Stimulated activated naive CD4-positive, alpha-beta T cell treated with Interleukin-2 at 50 U/mL for 16 hours (primary cell): ENCODE measurements at places on chromosomes 5 and 9.

DNA sequence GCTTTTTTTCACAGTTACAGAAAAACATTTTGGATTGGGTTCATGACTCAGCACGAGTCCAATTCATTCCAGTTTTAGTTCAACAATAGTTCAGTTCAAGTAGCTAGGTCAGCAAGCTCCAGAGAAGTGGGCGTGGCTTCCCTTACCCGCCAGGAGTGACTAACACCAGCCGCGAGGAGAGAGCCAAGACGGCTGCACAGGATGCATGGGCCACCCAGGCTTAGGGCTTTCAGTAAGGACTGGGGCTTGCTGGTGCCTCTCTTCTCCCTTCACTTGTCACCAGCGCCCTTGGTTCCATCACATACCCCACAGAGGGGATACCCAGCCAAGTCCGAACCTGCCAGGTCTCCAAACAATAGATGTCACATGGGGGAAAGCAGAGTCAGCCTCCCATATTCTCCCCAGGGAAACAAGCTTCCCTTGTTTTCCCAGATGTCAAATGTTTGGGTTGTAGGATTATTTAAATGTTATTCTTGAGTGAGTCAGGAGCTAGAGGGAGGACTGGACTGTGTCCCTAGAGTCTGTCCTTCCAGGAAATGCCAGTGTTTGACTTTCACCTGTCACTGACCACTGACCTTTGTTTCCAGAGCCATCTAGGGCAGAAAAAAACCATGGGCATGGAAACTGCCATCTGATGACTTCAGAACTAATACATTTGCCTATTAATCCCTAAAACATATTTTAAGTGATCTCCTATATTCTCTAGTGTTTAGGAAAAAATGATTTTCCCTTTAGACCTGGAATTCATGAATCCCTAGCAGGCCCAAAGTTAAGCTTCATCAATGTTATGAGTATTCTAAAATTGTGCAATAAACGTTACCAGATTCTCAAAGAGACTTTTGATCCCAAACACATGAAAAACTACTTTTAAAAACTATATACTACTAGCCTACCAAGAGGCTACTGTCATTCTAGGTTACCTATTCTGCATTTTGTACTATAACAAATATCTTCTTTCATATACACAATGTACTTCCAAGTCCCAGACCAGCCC lies 51.9 kb downstream of the NIPAL4 start:
- DNase-seq: peak; percentile 57

DNA sequence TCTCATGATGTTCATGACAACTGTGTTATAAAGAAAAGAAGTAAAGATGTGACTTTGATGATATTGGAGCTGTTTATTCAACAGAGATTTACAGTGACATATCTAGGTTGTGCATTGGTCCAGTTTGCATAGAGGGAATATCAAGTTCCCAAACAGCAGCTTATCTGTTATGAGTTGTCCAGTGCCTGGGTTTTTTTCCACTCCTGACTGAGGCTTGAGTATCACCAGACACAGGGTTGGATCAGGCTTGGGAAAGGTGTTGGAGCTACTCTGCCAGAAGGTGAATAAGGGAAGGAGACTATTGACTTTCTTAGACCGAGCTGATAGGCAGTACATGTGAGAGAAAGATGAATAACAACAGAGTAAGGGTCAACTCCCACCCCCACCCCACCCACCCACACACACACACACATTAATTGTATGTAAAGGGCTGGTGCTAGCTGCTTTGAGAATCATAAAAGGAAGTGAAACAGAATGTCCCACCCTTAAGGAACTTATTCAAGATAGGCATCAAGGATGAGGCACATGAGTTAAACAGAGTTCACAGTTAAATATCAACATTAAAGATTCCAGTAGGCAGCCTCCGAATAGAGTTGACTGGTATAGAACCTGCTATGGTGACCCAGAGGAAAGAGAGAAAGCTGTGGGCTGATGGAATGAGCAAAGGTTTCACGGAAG lies 33.0 kb upstream of the RASGRF2 start:
- DNase-seq: no peak

- DNase-seq: no peak
Measured at GRCh38 chr5:168131519-168131918, 159.9 kb upstream of the WWC1 start.

- DNase-seq: no peak
Measured at GRCh38 chr5:155678371-155678770, 648.6 kb upstream of the SGCD start.

DNA sequence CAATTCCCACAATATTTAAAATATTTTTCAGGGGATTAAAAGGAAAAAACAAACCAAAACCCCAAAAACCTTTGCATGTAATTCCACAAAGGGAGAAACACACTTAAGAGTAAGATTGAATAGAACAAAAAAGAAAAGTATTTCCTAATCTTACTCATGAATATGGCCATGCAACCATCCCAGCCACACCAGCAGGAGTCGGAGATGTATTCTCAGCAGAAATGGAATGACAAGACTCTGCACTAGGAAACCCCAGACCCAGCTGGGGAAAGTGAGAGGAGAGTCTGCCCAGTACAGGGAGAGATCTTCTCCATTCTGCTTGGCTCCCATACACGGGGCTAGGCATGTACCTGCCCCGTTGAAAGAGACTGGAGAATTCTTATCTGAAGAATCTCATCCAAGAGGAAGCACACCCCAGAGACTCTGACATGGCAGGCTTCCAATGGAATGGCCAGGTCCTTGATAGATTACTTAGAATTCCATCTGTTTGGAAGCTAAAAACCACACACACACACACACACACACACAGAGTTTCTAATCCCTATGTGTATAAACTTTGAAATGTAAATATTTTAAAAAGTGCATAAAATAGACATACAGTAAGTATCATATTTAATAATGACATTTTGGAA lies 118.8 kb downstream of the GADD45G start:
- DNase-seq: no peak

DNA sequence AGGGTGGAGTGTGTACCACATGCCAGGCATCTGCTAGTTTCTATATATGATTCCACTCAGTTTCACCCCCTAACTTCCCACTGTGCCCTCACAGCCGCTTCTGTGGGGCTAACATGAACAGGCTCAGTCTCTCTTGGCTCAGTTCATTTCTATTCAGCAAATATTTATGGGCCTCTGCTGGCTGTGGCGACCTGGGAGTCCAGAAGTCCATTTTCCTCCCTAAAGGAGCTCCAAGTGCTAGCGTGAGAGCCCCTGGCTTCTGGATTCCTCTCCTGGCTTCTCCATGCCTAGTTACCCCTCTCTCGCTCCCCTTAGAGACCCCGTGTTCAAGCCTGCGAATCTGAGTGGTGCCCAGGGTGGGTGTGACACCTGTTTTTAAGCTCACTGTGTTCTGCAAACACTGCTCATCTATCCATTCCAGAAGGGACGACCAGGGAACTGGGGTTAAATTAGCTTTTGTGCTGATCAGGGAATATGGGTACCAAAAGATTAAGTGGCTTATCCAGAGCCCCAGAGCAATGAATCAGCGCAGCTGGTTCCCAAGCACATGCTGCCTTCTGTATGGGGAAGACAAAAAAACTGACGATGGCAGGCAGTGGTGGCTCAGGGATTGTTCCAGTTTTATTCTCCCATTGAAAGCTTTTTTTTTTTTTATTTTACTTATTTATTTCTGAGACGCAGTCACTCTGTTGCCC lies 57.6 kb downstream of the HMCN2 start:
- DNase-seq: no peak

- DNase-seq: no peak
Measured at GRCh38 chr5:115542086-115542485, 2.5 kb downstream of the FEM1C start.

DNA sequence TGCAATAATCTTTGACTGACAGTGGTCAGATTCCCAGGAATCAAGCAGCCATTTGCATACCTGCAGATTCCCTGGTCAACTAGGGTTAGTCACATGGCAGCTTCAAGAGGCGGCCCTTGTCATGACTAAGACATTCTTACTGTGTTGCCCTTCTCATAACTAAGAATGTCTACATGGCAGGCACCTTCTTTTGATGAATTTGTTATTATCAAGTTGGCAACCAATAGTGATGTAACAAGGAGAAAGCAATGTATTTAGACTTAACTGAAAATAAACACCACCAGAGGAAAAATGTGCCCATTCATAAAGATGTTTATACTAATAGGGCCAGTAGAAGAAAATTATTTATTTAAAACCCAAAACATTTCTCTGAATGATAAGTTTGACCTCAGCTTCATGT lies 215.6 kb downstream of the TLE1 start:
- no peak for DNase-seq

DNA sequence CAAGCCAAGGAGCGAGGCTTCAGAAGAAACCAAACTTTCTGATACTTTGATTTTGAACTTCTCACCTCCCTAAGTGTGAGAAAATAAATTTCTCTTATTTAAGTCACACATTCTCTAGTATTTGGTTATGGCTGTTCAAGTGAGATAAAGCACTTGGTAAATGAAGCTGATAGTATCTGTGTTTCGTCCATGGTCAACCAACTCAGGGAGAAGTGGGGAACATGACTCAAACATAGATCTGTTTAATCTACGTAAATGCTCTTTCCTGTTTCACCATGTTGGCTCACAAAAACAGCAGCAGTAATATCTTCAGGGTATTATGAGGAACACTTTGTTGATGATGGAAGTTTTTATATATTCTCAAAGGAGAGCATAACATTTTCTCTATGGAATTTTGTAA lies 2167.2 kb upstream of the C9orf72 start:
- DNase-seq: no peak

GRCh38 chr5:1973391-1974013 lies 90.8 kb upstream of the IRX4 start:
- no peak for DNase-seq

DNA sequence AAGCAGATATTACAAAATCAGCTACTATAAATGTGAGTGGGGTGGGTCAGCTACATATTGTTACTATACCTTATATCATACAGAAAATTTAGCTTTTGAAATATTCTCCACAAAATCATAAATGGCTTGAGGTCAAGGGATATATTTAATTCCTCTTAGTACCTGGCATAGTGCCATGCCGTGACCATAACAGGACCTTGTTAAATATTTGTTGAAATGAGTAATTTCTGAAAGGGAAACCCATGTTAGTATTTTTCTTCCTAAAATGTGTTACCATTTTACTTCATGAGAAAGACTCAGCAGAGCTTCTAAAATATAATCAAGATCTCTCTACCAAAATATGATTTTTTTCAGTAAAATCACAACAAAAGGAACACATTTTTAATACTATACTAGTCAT lies 14.8 kb downstream of the ATP10B start:
- DNase-seq: no peak

DNA sequence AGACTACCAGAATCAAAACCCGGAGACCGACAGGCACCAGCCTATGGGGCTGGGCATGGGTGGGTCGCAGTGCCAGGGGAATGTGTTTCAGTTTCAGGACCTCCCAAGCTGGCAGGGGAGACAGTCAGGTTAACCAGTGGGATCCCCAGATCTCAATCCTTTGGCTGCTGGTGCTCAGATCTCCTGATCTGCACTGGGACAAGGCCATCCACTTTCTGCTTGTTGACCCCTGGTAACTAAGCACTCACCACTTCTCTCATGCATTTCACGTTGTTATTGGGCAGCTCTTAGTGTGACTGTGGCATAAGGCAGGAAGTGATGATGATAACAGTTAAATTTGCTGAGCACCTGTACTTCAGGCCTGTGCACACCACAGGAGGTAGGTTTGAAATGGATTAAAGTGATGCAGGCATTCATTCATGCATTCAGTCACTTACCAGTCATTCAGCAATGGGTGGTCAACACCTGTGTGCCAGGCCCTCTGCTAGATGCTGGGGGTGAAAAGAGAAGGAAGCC lies 42.1 kb upstream of the STXBP1 start:
- DNase-seq: no peak

- peak; percentile 84 for DNase-seq
Measured at GRCh38 chr5:43484106-43484849, 613 bp upstream of the TMEM267 start.

- DNase-seq: no peak
Measured at GRCh38 chr5:100792781-100793180, 110.3 kb downstream of the ST8SIA4 start.

- no peak for DNase-seq
Measured at GRCh38 chr5:119022017-119022745, 33.8 kb upstream of the DTWD2 start.

DNA sequence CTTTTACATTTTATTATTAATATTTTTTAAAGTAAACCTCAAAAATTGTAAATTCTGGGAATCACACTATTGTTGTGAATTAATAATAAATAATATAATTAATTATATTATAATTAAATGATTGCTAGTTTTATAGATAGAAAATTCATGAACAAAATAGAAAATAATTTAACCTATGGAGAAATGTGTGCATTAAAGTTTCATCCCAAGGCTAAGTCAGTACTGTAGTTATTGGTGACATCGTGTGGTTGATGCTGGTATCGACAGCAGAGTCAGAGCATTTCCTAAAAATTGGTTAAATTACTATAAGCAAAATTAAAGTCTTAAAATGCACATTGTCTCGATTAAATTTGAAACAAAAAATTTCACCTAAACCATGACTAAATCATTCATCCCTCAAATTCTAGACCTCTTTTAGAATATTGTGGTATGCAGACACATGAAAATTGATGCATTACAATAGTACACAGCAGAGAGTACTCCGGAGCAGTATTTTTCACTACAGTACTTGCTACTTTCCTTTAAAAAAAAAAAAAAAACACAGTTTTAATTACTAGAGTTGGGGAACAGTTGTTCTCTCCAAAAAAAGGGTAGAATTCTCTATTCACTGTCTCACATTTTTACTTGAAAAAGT lies 73.9 kb downstream of the RORB start:
- no peak for DNase-seq

DNA sequence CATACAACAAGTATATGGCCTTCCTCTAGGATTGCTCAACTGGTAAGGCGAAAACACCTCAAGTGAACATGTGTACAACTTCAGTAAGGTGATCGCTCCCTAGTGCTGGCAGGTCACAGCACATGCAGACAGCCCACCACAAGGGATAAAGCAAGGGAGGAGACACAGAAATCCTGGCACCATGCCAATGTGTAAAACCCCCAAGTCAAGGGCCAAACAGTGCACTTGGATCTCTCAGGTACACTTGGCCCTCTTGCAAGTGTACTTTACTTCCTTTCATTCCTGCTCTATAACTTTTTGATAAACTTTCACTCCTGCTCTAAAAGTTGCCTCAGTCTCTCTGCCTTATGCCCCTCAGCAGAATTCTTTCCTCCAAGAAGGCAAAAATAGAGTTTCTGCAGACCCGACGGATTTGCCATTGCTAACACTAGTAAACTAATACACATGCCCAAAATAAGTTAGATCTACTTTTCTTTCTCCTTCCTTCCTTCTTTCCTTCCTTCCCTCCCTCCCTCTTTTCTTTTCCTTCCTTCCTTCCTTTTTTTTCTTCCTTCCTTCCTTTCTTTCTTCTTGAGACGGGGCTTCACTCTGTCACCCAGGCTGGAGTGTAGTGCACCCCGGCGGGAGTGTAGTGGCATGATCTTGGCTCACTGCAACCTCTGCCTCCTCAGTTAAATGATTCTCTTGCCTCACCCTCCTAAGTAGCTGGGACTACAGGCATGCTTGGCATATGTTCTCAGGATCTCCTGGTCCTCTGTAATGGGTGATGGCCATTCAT lies 6.8 kb upstream of the LNPEP start:
- DNase-seq: no peak

DNA sequence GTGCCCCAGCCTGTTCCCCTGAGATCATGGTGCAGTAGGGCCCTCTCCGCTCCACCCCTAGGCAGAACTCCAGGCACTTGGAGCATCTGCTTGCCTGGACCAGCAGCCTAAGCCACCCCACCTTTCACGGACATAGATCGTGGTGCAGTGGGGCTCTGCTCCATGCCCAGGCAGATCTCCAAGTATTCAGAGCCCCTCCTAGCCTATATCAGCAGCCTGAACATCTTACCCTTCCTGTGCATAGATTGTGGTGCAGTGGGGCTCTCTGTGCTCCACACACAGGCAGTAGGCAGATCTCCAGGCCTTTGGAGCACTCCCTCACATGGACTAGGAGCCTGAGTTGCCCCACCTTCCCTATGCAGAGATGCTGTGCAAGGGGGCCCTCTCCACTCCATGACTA lies 103.0 kb downstream of the GLIS3 start:
- no peak for DNase-seq
